Stimulated activated effector memory CD8-positive, alpha-beta T cell treated with anti-CD3 and anti-CD28 coated beads, Interleukin-12 subunit alpha, Interleukin-12 subunit beta, amount 100 ng/mL, for 72 hours (primary cell): ENCODE measurements at places on chromosomes 3 and 15.

DNA sequence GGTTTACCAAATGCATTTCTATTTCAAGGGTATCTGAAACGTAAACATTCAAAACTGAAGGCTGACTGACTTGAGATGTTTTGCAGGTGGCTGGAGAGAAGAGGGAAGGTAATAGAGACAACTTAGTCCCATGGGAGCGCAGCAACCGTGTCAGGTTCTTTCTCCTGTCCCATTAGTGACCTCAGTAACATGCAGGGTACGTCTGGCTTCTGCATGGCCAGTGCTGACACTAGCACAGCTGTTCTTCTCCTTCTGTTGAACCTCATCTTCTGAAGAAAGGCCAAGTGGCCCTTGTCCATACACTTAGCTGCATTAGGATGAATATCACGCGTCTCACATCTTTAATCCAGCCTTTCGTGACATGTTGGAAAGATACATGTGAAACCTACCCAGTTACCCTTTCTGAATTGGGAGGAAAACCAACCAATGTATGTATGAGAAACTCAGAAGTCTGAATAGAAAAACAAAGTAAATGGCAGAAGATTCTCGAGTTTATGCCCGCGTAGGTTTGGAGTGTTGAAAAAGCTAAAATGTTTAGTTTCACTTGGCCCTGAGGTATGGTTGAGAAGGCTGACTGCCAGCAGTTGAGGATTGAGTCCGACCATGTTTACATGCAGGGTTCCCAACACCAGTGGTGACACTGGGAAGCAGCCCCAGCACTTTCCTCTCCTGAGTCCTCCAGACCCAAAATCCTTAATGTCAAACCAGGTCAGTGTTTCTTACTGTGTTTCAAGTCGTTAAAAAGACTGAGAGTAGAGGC lies 10.3 kb downstream of the NCBP2 start:
- DNase-seq: no peak

- DNase-seq: no peak
Measured at GRCh38 chr3:58631742-58632141, 34.8 kb downstream of the FAM3D start.

GRCh38 chr3:15926871-15927270 lies 129.1 kb upstream of the ANKRD28 start:
- no peak for DNase-seq

GRCh38 chr15:64429448-64429847 lies 30.9 kb upstream of the ZNF609 start:
- DNase-seq: no peak

- DNase-seq: no peak
Measured at GRCh38 chr15:52255935-52256334, 39.7 kb downstream of the MYO5C start.

GRCh38 chr15:73928241-73928579 lies 1.9 kb downstream of the LOXL1 start:
- no peak for DNase-seq

GRCh38 chr3:113070681-113071113 lies 79.9 kb downstream of the GTPBP8 start:
- no peak for DNase-seq

- no peak for DNase-seq
Measured at GRCh38 chr3:77038468-77038929, 1.4 kb upstream of the ROBO2 start.

DNA sequence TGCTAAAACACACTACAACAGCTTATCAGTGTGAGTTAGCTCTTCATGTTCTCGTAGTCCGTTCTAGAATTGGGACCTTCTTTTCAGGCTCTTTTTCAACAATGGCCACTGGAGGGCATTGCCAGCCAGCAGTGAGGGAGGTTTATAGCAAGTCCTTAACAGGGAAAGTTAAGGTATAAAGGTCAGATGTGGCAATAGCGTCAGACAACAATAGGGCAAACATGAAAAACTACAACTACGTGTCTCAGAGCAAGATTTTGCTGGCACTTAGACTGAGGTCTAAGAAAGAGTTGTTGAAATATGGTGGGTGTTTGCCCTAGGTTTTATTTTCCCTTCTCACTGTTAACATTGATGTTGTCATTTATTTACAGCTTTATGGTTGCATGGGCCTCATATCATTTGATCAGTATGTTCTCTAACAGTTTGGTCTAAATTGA lies 161.4 kb downstream of the GMNC start:
- no peak for DNase-seq

GRCh38 chr3:108428586-108428985 lies 81.8 kb downstream of the MYH15 start:
- DNase-seq: no peak

DNA sequence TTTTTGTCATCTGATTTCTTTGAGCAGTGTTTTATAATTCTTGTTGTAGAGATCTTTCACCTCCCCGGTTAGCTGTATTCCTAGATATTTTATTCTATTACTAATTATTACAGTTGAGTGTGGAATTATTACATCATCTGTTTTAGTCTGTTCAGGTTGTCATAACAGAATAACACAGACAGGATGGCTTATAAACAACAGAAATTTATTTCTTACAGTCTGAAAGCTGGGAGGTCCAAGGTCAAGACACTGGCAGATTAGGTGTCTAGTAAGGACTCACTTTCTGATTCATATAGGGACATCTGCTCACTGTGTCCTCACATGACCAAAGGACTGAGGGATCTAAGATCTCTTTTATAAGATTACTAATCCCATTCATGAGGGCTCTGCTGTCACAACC lies 121.3 kb upstream of the THBS1 start:
- DNase-seq: no peak

GRCh38 chr3:125382298-125382697 lies 7.2 kb upstream of the ZNF148 start:
- no peak for DNase-seq

DNA sequence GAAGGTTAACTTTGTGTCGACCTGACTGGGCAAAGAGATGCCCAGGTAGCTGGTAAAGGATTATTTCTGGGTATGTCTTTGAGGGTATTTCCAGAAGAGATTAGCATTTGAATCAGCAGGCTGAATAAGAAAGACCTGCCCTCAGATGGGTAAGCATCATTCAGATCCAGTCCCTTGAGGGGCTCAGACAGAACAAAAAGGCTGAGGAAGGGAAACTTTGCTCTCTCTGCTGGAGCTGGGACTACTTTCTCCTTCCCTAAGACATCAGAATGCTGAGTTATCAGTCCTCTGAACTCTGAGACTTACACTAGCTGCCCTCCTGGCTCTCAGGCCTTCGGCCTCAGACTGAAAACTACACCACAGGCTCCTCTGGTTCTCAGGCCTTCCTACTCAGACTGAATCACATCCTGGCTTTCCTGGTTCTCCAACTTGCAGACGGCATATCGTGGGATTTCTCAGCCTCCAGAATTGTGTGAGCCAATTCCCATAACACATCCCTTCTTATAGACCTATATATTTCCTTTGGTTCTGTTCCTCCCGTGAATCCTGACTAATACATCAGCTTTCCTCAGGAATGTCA lies 982.9 kb downstream of the TUSC7 start:
- no peak for DNase-seq

- DNase-seq: no peak
Measured at GRCh38 chr3:86152620-86153019, 838.3 kb downstream of the VGLL3 start.

- no peak for DNase-seq
Measured at GRCh38 chr3:17420668-17421067, 321.8 kb downstream of the TBC1D5 start.

DNA sequence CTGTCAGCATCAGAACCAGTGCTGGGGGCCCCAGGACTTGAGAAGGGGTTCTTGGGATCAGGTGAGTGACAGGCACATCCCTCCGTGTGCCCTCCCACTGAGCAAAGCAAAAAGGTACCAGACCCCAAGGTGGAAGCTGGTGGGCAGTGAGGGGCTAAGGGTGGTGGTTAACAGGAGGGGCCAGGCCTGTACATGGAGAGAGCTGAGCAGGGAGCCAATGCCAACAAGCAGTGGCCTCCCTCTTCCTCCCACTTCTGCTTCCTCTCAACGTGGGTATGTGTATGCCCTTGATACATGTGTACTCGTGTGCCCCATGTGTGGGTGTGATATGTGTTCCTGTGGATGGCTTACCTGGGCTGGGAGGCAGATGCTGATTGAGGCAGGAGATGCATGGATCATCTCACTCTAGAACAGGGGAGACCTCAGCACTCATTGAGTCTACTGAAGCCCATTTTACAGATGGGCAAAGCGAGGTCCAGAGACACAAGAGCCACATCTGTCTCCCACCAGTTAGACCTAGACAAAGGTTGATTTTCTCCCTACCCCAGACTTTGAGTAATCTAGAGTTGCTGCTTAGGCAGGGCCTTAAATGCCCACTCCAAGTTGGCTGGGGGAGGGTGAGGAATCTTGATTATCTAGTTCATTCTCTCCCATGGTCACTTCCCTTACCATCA lies 945 bp downstream of the VIPR1 start:
- no peak for DNase-seq

DNA sequence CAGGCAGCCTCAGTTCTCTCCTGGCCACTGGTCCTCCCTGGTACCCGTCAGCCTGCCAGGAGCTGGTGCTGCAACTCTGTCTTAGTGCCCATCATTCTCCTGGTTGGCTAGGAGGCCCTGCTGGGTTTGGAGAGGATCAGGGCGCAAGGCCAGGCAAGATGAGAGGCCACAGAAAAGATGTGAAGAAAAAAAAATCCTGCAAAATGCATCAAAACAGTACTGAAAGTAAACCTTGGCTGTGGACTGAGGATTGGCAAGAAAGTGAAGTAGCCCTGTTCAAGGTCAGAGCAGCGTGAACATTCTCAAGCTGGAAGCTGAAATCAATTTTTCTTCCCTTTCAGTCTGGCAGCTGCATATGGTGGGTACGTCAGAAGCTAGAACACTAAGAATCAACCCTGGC lies 74.2 kb downstream of the GTF2E1 start:
- DNase-seq: no peak
